ENCODE measurements at places on chromosomes 6 and 20.

- DNase-seq = no peak
These were observed 350.1 kb upstream of the HSF2 start for GRCh38 chr6:122049341-122049740.

GRCh38 chr20:12112089-12112474 lies 194.4 kb downstream of the BTBD3 start:
- no peak for DNase-seq

- no peak for DNase-seq
These were observed 149.9 kb upstream of the KCNG1 start for GRCh38 chr20:51172558-51173428.

DNA sequence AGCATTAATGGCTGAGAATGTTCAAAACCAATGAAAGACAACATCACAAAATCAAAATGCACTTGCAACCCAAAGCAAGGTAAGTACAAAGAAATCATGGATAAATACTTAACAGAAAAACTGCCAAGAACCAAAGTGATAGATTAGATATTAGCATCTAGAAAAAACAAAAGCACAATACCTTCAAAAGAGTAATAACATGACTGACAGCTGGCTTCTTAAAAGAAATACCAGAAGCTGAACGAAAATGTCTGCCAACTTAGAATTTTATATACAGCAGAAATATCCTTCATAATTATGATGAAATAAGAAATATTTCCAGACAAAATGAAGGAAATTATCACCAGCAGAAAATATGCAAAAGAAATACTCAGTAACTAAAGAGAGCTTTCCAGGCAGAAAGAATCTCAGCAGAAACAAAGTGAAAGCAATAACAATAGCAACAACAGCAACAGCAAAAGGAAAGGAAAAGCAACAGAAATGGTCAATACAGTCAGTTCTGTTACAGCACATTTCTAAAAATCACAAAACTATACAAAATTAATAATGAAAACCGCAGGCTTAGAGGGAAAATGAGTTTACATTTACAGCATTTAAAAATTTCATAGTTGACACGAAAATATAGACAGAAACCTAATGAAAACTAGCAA lies 121.5 kb upstream of the MAN1A1 start:
- no peak for DNase-seq

DNA sequence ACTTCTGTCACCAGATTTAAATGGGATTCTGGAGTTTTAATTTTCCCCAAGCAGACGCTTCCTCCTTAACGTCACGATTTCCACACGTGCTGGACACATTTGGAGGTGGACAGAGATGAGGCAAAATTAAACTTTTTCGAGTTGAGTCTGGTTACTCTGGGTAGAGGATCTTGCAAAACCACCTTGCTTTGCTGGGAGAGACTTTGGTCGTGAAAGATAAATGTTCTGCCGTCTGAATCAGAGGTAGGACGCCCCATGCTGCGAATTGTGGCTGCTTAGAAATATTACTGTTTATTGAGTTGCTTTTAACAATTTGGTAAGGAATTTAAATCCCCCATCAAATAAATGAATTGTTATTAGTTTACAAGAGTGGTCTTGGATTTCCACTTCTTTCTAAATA lies 46.8 kb downstream of the CTCFL start:
- DNase-seq = no peak

DNA sequence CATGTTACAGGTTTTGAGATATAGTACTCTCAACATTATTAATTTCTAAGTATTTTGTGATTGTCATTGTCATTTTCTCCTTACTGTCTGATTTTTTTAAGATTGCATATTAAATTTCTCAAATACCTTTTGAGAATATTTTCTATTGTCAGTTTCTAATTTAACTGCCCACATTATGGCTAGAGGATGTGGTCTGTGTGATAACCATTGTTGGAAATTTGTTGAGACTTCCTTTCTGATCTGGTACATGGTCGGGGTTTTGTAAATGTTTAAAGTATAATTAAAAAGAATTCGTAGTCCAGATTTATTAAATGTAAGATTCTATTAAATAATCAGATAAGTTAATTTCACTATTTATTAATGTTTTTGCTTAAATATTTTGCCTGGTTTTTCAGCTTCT lies 60.1 kb downstream of the SLX4IP start:
- no peak for DNase-seq

- no peak for DNase-seq
These were observed 37.1 kb downstream of the SERPINB1 start for GRCh38 chr6:2804516-2804915.

DNA sequence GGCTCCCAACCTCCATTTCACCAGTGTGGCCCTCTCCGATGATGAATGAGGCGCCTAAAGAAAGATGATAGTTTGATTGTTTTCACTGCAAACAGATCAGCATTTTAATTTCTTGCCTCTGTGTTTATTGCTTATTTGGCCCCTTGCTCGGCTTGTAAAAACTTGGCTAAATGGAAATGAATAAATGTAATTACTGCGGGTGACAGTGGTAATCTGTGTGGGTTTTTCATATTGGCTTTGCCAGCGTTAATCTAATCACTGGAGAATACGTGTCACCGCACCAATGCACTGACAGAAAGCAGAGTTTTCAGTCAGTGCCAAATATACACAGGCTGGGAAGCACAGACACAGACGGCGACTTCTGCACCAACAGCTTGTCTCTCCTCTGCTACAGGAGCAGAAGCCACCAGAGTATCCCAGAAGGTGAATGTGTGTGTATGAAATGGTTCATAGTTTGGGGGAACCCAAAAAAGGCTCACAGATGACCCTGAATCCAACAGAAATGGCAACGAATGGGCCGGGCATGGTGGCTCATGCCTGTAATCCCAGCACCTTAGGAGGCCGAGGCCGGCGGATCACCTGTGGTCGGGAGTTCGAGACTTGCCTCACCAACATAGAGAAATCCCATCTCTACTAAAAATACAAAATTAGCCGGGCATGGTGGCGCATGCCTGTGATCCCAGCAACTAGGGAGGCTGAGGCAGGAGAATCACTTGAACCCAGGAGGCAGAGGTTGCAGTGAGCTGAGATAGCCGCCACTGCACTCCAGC lies 534.0 kb downstream of the PKHD1 start:
- no peak for DNase-seq

DNA sequence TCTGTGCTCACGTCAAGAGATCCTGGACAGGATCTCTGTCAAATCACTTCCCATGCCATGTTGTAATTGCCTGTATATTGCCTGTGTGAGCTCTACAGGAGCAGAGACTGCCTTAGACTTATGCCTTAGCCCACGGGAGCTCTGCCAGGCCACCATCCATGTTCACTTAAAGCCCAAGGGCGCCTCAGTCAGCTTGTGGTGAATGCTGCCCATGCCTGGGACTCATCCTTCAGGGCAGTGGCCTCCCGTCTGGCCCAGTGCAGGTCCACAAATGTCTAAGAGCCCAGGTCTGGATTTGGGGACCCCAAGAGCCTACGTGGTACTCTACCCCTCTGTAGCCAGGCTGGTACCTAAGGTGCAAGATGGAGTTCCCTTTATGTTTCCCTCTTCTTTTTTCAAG lies 22.4 kb upstream of the BPIFA2 start:
- no peak for DNase-seq

DNA sequence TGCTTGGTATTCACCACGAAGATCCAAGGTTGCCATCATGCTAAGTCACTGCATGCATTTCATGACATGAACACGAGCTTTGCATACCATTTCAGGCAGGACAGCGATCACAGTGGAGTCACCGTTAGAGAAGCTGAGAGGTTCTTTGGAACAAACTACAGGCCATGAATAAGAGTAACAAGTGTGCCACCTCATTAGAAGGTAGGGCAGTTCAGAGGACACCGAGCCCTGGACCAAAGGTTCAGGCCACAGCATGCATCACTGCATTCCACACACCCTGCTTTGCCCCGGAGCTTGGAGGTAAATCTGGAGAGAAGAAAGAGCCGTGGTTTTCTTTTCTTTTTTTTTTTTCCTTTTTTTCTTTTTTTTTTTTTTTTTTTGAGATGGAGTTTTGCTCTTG lies 66.9 kb upstream of the CDH4 start:
- DNase-seq = no peak

All from activated T-cell treated with anti-CD3 and anti-CD28 coated beads for 48 hours (primary cell).